Stimulated activated CD4-positive, alpha-beta T cell treated with anti-CD3 and anti-CD28 coated beads, TNF-alpha, amount 100 ng/mL, for 24 hours (primary cell): ENCODE measurements at places on chromosomes 5 and 9.

DNA sequence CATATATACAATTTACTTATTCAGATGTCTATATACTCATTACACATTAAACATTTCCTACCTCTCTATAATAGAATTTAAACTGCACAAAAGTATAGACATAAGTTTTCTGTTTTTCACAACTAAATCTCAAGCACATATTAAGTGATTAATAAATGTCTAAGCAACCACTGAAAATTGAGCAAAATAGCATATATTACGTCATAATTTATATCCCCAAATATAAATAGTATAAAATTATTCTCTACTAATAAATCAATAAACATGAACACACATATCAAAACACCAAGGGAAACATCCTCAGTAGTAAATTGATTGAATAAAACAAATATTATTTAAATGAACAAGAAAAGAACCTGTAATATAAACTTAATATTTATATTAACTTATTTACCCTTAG is 865.1 kb downstream of the CDH18 start:
- DNase-seq: no peak

- DNase-seq: no peak
Measured at GRCh38 chr9:89881431-89881830, 276.6 kb downstream of the GADD45G start.

GRCh38 chr9:37902131-37902530 is 1.8 kb downstream of the SLC25A51 start:
- no peak for DNase-seq

DNA sequence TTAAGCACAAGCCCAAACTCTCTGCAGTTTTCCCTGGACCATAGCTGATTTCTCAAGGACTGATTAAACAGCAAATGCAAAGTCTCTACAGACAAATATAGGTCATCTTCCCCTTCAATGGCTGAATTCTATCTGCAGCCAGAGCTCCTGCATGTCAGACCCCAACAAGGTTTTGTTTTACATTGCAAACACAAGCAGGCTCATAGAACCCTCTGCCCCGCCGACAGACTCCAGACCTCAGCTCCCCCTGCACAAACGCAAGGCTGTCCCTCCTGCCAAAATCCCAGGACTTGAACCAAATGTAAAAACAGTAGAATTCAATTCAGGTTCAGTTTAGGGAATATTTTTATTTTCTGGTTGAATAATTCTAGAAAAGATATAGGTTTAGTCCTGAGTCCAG is 526.7 kb upstream of the TRPC7 start:
- DNase-seq: no peak

GRCh38 chr9:107737987-107738743 is 248.6 kb upstream of the KLF4 start:
- no peak for DNase-seq

- peak; percentile 28 for DNase-seq
Measured at GRCh38 chr5:134465816-134466240, 54.1 kb upstream of the CDKN2AIPNL start.

- no peak for DNase-seq
Measured at GRCh38 chr5:127647361-127647958, 1.4 kb upstream of the CTXN3 start.

- DNase-seq: no peak
Measured at GRCh38 chr5:65695162-65695755, 26.6 kb downstream of the SGTB start.

- DNase-seq: no peak
Measured at GRCh38 chr5:5419291-5420210, 2.9 kb upstream of the ICE1 start.

- no peak for DNase-seq
Measured at GRCh38 chr5:87008751-87009560, 258.7 kb upstream of the RASA1 start.

DNA sequence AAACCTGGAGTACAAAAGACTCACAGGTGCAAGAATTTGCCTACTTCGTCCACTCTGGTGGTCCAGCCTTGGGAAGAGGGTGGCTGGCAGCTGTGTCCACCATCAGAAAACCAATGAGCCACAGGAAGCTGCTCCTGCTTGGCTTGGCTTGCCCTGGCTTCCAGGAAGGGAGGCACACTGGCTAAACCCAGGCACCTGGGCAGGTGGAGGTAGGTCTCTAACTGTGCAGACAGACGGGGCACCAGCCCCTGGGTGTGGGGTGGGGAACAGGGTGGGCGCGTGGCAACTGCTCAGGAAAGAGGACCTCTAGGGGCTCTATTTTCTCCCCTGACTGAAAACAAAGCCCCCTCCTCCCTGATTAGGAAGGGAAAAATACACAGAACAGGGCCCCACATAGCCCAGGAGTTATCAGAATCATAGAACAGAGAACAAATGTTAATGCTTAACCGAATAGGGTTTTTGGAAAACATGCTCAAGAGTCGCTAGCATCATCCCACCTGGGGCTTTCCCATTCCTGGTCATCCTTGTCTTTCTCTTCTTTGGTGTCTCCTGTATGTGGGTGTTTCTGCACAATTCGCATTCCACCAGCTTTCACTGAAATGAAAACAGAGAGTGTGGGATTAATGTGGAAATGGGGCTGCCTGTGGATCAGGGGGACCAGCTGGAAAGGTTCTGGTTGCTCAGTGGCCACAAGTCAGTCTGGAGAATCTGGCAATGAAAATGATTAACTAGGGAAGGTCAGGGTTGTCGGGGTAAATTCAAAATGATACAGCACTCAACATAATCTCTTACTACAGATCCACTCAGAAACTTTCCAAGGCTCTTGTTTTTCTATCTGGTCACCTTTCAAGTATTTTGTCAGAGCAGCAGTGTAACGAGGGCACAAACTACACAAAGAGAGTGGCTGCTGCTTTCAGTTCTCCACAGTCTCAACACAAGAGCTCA is 13.1 kb downstream of the DAP start:
- no peak for DNase-seq

DNA sequence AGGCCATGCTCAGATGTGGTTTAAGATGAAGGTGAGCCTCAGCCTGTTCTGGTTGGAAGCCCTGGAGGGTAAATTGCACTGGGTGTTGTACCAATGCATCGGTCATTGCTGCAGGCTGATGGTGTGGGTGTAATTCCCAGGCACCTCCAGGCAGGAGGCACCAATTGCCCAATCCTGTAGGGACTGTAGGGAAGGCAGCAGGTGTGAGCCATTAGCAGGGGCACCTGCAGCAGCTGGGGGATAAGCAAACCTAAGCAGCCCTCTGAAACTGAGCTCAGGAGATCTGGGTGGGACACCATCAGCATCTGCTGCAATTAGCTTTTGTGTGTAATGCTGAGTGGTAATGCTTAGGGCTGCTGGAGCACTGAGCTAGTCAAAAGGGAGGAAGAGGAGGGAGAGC is 190.1 kb upstream of the TBC1D2 start:
- DNase-seq: no peak

DNA sequence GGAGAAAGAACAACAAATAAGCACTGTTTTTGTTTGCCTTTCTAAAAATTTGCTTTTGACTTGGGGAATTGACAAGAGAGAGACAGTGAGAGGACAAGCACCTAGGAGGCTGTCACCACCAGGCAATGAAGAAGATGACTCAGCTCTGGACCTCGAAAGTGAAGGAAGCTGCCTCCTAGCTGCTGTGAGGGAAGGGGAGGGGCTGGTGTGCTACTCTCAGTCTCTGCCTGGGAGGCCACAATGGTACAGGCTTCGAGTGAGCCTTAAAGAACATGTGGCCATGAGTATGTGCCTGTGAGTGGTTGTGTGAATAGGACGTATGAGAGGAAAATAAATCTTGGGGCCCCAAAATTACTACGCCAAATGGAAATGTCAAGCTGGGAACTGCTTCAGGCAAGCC is 7.1 kb upstream of the PLK2 start:
- DNase-seq: peak; percentile 9

DNA sequence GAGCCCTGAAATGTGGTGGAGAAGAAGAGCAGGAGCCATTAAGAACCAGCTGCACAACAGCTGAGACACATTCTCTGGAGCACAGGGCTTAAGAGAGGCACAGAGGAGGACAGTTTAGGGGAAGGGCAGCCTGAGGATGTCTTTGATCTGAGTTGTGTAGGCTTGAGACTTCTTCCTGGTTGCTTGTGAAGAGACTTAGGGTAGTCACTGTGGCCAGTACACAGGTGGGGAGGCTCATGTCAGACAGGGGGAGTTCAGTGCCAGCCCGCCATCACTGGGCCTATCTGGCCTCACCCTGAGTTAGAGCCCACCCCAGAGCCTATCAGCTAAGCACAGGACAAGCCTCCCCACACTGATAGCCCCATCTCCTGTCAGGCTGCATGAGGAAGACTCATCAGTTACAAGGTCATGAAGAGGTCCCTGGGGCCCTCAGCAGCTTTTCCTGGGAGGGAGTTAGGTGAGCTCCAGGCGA is 19.8 kb downstream of the SLC22A4 start:
- no peak for DNase-seq

DNA sequence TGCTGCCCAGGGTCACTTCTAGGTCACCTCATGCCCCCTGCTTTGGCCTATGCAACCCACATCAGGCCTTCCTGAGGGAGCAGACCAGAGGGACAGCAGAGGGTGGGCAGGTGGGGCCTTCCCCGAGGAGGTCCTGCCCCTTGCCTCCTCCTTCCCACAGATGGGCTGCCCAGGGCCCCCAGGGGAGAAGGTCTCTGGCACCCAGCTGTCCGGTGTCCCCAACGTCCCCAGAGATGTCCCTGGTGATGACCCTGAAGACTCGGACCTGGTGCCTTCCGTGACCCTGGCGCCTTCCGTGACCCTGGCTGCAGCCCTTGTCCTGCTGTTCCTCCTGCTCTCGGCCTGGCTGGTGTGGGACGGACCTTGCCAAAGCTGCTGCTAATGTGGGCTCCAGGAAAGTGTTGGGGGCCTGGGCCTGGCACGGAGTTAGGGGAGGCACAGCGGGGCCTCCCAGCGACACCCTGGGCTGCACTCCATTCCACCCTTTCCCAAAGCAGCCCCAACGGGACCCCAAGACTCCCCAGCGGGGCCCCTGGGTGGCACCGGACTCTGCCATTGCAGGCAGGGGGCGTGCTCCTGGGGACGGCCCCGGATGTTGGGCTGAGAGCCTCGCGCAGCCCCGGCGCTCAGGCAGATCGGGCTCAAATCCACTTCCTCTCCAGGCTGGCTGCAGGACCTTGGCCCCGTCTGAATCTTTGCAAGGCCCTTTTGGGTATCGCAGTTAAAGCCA is 6.8 kb upstream of the SLC2A6 start:
- DNase-seq: no peak

- DNase-seq: no peak
Measured at GRCh38 chr5:163976696-163977095, 471.3 kb downstream of the MAT2B start.

GRCh38 chr5:124949862-124950261 is 203.4 kb upstream of the ZNF608 start:
- no peak for DNase-seq

DNA sequence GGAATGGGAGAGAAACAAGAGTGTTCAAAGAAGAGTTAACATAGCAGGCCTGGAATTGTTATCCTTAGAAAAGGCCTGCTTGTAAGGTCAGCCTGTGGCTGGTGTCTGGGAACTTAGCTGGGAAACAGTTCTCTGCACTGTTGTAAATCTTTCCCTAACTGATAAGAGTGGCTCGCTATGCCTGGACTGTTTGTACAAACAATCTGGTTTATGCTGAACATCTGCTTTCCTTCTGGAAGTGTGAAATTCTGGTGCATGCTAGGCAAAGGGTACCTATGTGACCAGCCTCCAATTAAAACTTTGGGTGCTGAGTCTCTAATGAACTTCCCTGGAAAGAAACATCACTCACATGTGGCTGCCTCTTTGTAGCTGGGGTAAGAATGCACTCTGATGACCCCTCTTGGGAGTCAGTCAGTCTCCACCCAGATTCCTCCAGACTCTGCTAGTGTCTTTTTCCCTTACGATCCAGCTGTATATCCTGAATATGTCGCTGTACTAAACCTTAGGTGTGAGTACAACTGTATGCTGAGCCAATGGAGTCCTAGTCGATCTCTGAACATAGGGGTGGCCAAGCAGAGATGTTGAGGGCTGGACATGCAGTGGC is 16.5 kb downstream of the SPARC start:
- no peak for DNase-seq

DNA sequence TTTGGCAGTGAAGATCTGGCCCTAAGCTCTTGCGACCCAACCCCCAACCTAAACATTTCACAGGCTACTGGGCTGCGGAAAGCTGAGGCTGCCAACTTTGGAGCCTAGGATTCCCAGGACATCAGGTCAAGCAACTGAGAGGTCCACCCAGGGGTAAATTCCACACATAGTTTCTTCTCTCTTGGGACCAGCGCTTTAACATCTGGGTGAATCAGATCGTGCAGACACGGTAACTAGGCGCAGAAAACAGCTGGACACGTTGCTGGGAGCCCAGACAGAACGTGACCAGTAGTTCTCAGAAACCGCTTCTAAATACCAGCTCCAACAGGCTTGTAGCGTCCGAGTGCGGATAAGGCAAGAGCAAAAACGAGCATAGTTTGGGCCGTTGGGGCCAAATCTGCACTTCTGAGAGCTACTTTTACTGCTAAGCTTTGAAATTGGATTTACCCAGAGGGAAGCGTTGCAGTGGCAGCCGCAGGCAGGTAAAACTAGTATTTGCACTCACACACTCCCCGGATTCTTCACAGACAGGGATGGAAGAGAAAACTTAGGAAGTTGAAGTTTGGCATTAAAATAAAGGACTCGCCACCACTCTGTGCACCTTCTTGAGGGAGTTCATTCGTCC is 11.8 kb downstream of the ITGA1 start:
- no peak for DNase-seq

DNA sequence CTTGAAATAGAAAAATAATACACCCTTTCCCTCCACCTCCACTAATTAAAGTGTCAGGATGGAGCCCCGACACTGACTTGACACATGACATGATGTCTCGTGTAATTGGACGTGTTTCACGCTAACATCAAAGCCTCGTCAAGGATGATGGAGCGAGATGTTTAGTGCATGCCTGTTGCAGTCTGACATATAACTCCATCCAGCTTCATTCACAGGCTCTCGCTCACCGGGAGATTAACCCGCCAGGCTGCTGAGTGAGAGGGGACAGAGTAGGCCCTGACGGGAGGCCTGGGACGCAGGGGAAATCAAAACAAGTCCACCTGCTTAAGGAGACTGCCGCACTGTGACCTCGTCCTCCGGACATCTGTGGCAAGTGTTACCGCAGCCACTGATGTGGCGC is 263.5 kb downstream of the SLIT3 start:
- no peak for DNase-seq
